Bronchial epithelial cell (primary cell): ENCODE measurements at places on chromosomes 1 and 21.
A peak's percentile ranks its signal among the peaks of the same experiment; 100 is the strongest.

DNA sequence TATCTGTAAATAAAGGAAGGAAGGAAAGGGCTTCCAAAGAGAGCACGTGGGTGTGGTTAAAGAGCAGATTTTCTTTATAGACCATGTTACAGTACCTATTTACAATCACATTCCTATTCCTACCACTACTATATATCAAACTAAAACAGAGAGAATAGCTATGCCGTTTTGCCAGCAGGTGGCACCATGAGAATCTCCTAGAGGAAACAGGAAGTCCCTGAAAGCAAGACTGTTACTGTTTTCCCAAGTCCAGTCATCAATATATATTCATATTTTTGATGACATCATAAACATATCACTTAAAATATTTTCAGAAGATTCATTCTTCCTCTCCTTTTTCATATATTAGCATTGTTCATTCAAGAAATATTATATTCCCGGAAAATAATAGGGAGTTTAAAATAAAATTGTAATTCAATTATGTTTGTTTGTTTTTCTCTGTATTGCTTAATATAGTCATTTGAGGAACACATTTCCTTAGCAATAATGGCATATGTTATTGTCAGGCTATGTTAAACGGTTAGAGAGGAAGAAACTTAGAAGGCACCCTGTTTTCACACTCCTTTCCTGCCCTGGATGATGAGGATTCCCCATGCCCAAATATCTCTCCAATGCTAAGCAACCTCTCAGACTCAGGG is 6.6 kb downstream of the CCDC190 start:
- peak; percentile 77 for DNase-seq

DNA sequence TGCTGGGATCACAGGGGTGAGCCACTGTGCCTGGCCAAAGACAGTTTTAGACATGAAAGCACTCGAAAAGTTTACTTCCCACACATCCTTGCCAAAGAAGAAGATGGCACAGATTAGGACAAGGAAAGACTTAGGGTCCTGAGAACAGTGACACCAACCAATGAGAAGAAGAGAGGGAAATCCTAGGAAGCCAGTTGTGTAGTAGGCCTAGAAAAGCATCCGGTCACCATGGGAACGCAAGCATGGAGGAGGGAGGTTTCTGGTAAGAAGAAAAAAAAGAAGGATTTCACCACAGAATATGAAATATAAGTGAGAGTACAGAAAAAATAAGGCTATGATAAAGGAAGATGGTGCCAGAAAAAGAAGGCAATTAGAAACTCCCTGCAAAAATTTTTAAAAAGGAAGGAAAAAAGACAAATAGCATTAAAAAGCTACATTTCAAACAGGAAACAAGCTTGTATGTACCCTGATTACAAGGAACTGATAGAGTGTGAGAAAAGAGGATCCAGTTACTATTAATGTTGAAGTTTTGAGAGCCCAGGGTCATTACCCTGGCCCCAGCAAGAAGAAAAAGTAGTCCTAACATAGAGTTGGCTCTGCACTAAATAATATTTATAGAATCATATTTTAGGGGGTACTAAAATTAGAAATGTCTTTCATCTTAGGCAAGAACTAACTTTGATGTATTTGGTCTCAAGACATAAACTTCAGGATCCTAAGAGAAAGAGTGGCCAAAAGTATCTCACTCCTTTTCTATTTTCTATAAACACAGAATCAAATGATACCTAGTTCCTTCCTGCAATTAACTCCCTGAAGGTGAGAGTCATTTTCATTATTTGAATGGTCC is 16.1 kb downstream of the DIPK1A start:
- DNase-seq: no peak

DNA sequence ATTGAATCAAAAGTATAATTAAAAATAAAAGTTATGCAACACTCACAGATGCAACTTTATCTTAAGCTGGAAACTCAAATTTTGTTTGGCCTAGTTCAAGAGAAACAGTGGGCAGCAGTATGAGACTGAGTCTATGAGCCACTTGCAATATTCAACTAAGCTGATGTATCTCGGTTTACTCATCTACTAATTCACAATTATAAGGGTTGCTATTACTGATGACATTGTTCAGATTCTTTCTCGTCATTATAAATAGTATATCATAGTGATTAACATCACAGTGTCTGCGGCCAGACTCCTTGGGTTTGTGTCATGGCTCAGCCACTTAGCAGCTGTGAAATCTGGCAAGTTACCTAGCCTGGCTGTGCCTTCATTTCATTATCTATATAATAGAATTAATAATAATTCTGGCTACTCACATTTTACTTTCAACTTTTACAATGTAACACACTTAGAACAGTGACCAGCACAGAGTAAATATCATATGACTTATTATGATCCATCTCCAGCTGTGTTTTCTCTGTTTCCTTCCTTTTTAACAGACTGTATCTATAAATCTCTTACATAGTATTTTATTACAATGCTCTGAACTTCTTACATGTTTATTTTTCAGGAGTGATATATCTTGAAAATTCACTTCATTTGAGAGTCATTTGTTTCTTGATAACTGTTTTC is 194.3 kb upstream of the RGS18 start:
- DNase-seq: no peak

- DNase-seq: peak; percentile 13
Measured at GRCh38 chr1:17661546-17662157, 93.5 kb upstream of the ACTL8 start.

DNA sequence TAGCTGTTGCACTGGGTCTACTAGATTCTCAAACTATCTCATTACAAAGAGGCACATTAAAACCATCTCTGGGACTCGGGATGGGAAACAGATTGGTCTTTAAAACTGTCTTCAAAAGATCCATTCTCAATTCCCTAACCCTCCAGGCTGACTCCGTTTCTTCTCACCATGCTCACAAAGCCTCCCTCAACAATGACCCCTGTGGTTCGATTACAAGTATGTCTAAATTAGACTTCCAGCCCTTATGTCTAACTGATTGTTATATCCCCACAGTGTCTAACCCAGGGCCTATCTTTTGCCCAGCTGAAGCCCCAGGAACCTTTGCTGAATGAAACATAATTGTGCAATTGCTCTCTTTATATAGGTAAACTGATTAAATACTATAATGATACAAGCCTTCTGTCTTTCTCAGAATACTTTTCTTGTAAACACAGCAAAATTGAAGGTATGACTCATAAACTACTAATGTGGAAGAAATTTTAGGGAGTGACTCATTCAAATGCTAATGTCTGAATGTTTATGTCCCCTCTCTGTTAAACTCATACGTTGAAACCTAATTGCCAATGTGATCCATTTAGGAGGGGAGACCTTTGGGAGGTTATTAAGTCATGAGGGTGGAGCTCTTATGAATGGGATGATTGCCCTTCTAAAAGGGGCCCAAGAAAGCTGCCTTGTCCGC is 65.6 kb upstream of the DAB1 start:
- DNase-seq: peak; percentile 76
